ENCODE measurements at places on chromosomes 1 and 21.

DNA sequence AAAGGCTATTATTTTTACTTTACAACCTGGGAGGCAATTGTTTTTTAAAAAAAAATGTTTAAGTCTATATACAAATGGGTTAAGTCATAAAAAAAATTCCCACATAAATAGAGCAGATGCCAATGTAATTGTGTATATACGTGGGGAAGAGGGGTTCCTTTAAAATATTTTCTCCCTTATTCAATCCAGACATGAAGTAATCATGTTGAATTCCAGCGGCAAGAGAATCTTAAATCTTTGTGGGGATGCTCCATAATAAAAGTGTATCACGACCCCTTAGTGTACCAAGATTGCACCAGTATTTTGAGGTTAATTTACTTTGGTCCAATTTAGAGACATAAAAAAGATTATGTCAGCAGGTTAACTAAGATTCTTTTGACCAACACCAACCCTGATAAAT lies 62.1 kb downstream of the ARID4B start:
- DNase-seq: no peak

DNA sequence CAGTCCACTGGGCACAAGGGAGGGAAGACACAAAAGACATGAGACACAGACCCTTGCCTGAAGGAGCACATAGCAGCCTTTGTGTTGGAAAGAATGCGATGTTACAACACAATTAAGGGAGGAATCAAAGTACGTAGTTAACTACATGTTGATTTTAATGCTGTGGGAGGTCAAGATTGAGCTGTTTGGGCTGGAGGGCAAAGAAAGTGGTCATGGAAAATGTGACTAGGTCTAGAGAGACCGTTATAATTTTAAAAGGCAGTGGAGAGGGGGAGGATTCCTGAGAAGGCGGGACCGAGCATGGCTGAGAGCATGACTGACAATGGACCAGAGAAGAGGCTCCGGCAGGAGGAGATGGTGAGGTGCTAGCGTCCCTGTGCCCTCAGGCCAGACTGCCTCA lies 111.8 kb upstream of the ATP1A1 start:
- DNase-seq: no peak

DNA sequence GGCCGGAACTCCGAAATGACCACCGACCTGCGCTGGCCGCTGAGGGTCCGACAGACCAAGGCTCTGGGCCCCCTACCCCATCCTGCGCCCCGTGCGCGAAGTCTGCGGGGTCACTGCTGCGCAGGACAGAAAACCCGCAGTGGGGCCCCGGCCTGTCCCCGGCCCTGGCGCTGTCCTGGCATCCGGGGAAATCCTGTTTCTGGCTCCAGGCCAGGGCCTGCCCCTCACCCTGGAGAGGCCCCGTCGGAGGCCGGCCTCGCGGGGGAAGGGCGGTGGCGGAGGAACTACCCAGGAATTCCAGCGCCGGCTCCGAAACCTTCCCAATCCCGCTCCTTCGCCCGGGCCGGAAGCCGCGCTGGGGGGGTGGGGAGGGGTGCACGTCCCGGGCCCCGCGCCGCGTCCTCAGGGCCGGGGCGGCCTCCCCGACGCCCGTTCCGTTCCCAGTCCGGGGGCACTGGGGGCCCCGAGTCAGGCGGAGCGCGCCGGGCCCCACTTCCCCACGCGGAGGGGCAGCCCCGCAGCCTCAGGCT lies 77.0 kb downstream of the MORN1 start:
- DNase-seq: no peak

DNA sequence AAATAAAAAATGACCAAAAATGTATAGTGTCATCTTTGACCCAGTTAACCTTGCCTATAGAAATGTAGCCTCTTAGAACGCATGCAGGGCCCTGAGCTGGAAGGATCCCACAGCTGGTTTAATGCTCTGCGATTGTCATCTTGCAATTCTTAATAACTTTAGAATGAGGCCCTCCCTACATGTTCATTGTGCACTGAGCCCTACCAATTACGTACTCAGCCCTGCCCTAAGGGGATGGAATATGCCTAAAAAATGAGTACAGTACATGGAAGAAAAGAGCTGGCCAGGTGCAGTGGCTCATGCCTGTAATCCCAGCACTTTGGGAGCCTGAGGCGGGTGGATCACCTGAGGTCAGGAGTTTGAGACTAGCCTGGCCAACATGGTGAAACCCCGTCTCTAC lies 57.8 kb upstream of the BCAR3 start:
- DNase-seq: no peak

GRCh38 chr1:3016641-3017439 lies 4.4 kb upstream of the ACTRT2 start:
- no peak for DNase-seq

GRCh38 chr21:42835611-42836401 lies 43.5 kb downstream of the WDR4 start:
- no peak for DNase-seq

GRCh38 chr1:226125097-226125630 lies 61.4 kb downstream of the ACBD3 start:
- peak; percentile 89 for DNase-seq

GRCh38 chr1:4954392-4954791 lies 300.0 kb downstream of the AJAP1 start:
- DNase-seq: no peak

DNA sequence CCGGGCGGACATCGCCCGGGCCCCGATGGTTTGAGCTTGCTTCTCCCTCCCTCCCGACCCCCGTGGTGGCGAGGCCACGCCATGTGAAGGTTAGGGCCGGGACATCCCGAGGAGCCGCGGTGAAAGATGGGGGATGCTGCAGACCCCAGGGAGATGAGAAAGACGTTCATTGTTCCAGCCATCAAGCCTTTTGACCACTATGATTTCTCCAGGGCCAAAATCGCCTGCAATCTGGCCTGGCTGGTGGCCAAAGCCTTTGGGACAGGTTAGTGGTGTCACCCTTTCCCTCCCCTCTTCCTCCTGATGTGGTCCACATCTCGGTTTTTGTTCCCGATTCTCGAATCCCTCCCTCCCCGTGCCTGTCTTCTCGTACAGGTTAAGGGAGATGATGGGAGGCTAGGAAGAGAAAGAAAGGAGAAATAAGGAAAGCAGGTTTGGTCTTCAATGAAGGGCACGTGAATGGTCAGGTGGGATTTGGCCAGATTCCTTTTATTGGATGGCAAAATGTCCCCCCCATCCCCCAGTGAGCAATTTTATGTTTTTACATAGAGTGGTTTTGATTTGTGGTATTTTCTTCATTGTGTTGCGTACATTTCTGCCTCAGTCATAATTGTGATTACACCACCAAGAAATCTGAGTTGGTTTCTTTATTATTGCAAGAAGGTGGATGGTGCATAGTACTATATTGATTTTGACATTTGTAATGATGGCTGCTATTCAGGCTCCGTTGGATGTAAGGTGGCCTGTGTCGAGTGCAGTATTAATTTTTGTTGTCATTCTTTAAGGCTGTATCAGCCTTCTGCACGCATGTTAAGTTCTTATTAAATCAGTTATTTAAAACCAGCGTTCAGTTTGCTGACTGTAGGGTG lies 1.2 kb downstream of the CAMSAP2 start:
- DNase-seq: no peak

DNA sequence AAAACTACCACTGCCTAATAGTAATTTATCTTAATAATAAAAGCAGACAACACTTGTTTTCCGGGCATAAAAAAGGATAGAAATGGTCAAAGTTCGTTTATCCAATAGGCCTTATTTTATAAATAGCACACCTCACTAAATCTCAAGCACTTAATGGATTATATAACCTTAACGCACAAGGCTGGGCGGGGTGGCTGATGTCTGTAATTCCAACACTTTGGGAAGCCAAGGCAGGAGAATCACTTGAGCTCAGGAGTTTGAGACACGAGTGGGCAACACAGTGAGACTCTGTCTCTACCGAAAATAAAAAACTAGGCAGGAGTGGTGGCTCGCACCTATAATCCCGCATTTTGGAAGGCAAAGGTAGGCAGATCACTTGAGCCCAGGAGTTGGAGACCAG lies 12.4 kb downstream of the EIF4G3 start:
- DNase-seq: no peak

- DNase-seq: no peak
Observed at GRCh38 chr1:16969651-16970050, 10.8 kb downstream of the MFAP2 start.

DNA sequence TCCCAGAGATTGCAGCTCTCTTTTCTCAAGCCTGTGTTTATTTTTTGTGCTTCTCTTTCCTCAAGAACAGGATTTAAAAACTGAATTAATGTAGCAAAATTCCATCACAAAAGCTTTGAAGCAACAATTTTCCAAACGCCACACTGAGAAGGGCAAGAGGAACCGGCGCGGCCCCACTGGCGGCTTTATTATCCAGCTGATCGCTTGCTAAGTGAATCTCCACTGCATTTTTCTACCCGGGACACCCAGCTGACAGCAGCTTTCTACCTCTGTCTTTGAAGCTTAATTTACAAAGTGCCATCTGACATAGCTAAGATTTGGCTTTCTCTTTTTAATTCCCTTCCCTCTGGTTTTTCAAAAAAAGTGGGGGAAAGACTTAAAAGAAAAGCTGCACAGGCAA lies 369.3 kb upstream of the C1orf174 start:
- no peak for DNase-seq

DNA sequence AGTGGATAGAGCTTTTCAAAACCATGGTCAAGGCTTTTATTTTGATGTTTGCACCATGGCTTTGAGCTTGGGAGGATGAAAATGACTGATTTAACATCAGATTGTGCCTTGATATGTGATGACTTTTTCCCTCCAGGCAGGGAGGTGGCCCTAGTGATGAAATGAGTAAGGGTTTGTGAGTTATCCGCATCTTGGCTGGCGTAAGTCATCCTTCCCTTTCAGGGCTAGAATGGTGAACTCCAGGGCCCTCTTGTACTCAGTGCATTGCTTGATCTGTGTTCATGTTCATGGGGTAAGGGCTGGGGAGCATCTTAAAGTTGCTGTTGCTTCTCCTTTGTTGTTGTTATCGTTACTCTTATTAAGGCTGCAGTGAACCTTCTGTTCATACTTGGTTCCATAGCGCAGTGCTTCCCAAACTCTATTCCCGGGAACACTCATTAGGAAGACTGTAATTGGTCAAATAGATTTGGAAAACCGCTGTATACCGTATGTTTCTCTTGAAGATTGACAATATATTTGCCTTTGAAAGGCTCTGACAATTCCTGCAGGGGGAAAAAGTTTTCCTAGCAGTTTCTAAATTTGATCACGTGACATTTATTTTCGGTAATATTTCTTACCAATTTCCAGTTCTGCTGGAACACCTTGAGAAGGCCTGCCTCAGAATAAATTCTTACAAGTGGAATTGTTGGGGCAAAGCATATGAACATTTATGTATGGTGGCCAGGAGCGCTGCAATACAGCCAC lies 23.1 kb downstream of the GPR137B start:
- no peak for DNase-seq

DNA sequence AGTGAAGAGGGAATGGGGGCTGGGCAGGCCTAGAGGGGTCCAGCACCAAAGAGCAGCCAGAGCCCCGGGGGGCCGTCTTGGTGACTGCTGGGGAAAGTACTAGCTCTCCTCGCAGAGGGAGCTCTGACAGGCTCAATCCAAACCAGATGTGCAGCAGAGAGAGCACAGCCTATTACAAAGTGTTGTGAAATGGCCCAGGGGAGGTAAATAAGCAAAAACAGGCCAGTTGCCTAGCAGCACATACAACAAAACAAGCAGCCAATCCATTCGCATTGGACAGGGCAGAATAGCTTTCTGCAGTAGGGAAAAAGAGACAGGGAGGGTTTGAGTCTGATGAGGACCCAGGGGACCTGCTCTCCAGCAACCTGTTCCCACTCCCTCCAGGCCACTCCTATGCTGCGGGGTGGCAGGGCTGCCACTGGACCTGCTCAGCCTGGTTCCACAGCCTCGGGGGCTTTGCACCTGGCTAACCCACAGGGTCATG lies 239.6 kb upstream of the FGGY start:
- no peak for DNase-seq

DNA sequence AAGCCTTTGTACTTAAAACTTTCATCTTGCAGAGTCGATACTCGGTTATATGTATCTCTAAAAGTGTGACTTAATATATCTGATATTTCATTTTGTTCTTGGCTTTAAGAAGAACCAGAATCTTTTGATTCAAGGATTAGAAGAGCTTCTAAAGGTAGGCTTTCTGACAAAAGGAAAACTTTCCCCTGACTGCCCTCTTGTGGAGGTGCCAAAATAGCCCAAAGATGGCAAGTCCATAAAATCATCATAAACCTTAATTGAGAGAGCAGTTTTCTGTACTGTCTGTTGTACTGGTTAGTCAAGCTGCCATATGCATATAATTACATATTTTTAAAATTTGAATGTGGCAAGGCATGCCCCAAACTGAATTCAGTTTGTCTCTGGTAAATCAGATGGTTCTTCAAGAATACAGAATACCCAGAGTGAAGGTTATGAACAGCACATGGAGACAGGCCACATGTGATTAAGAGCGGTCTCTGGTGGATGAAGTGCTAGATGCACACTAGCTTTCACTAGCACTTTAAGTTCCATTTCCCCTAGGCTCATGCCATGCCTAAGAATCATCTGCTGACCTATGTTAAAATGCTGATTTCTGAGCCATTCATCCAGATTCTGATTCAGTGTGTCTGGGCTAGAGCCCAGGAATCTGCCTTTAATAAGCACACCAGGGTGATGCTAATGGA lies 27.7 kb upstream of the ELAVL4 start:
- DNase-seq: no peak

DNA sequence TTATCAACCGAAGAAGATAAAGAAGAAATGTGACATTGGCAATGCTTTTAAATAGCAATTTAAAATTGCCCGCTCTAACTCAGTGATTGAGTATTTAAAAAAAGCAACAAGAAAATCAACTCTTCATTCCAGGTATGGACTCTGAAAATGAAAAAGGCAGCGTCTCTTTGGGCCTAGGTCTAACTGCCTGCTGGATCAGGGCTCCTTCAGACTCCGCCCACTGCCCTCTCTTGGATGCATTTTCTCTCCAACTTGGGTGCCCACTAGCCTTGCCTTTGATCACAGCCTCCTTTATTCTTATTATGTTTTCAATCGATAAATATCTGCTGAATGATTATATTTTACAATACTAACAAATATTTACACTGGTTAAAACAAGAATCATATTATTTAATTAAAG lies 268.9 kb downstream of the MRPL39 start:
- no peak for DNase-seq

GRCh38 chr1:1019122-1019999 lies 559 bp upstream of the AGRN start:
- DNase-seq: peak; percentile 69

GRCh38 chr1:67390041-67390887 lies 39.9 kb downstream of the SERBP1 start:
- no peak for DNase-seq

Measured in stimulated activated CD4-positive, alpha-beta T cell treated with anti-CD3 and anti-CD28 coated beads, Interleukin-1b, Interleukin-23, amount 100 ng/mL, for 4 hours (primary cell).